Psoas muscle (tissue), 8 donors: ENCODE measurements at places on chromosomes 4 and X. TPM values are rescaled to one million over a fixed set of nuclear protein-coding genes. Genes with fewer than 3 reads are reported as not detected.

GRCh38 chr4:140158365-140159030 is 4.5 kb upstream of the MAML3 start:
- H3K27me3 ChIP-seq = no peaks in the 10 kb centered on the region
- no peak for DNase-seq
- H3K4me3 ChIP-seq = no peak overlapping the region
- no peaks in the 10 kb centered on the region for H3K4me1 ChIP-seq

DNA sequence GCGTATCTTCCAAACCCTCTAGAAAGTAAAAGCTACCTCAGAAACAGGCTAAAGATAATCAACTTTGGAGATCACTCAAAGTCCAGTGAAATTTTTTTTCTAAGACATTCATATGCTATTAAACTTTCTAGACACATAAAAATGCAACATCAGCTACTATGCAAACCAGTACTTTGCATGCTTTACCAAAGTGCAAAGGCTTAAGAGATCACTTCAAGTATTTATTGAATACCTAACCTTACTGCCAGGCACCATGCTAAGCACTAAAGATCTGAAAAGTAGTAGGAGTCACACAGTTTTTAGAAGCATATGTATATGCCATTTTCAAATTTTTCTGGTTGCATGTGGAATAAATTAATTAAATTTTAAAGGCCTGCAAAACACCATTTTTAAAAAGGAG is 115.8 kb downstream of the THOC2 start:
- no peaks in the 10 kb centered on the region for H3K27me3 ChIP-seq
- H3K4me1 ChIP-seq = no peaks in the 10 kb centered on the region
- no peaks in the 10 kb centered on the region for H3K36me3 ChIP-seq
- H3K27ac ChIP-seq = no peak overlapping the region
- H3K4me3 ChIP-seq = no peak overlapping the region

DNA sequence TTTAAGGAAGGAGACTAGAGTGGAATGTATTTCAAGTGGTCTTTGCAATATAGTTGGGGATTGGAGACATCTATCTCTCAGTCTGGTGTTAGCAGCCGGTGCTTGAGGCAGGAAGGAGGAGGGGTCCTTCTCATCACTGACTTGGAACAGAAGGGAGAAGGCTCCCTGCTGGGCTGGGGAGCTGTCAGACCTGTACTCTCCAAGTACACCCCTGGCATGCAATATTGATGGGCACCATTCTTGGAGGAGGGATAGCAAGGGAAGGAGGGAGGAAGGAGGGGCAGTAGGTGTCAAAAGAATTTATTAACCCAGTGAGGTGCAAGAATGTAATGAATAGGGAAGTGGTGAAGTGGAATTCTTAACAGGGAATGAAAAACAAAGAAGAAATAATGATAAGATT is 338.8 kb downstream of the UNC5C start:
- H3K4me3 ChIP-seq = no peak overlapping the region
- no peak overlapping the region for H3K27ac ChIP-seq
- H3K36me3 ChIP-seq = no peaks in the 10 kb centered on the region
- H3K4me1 ChIP-seq = no peaks in the 10 kb centered on the region
- H3K27me3 ChIP-seq = peaks cover 1% of the 10 kb centered on the region
- no peak for DNase-seq

DNA sequence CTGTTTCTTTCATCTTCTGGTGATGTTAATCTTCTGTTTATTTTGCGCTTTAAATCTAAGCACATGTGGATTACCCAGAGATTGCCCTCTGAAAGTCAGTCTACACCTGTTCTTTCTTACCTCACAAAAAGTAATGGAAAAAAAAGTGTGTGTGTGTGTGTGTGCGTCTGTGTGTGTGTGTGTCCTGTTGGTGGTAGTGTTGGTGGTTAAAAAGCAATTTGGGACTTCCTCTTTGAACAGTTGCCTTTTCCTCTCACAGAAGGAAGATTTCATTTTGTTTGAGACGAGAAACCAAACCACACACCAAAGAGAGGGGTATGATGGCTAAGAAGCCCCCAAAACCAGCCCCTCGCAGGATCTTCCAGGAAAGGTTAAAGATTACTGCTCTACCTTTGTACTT is at the start of gene STAP1:
Gene STAP1 (plus strand): TSS at position 235 of the 400 bp plus-strand sequence. CDS start 83 bp downstream, at position 318.
- no peaks in the 10 kb centered on the region for H3K4me1 ChIP-seq
- H3K4me3 ChIP-seq = no peak within 1 kb of the TSS
- H3K27me3 ChIP-seq = no peaks in the 10 kb centered on the region

- no peak overlapping the region for H3K27ac ChIP-seq
- H3K4me3 ChIP-seq = no peak overlapping the region
- H3K27me3 ChIP-seq = no peaks in the 10 kb centered on the region
- DNase-seq = no peak
- H3K36me3 ChIP-seq = no peaks in the 10 kb centered on the region
These were observed 26.9 kb downstream of the ASB9 start for GRCh38 chrX:15242899-15243555.

DNA sequence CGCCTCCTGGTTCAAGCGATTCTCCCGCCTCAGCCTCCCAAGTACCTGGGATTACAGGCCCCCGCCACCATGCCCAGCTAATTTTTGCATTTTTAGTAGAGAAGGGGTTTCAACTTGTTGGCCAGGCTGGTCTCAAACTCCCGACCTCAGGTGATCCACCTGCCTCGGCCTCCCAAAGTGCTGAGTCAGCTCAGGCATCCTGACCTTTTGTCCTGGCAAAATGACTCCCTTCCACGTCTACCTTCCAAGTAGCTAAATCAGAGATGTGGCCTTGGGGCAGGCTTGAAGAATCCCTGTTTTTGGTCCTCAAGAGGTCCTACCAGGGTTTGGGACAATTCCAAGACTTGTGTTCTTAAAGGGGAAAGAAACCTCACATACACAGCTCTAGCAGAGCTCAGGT is 12.8 kb downstream of the AFAP1 start:
- no peak overlapping the region for H3K27ac ChIP-seq

- no peaks in the 10 kb centered on the region for H3K4me1 ChIP-seq
- no peak overlapping the region for H3K27ac ChIP-seq
- no peak overlapping the region for H3K4me3 ChIP-seq
- H3K27me3 ChIP-seq = no peaks in the 10 kb centered on the region
These were observed 19.7 kb upstream of the RTL9 start for GRCh38 chrX:110338935-110339334.

GRCh38 chr4:10458177-10458576 is 951 bp upstream of the ZNF518B start:
- peaks cover 14% of the 10 kb centered on the region for H3K36me3 ChIP-seq
- peaks cover 4% of the 10 kb centered on the region for H3K4me1 ChIP-seq
- peak overlapping the region; percentile 74 for H3K4me3 ChIP-seq

GRCh38 chrX:123138473-123138872 is 45.6 kb upstream of the GRIA3 start:
- H3K4me1 ChIP-seq = no peaks in the 10 kb centered on the region
- H3K27ac ChIP-seq = no peak overlapping the region
- H3K27me3 ChIP-seq = no peaks in the 10 kb centered on the region

DNA sequence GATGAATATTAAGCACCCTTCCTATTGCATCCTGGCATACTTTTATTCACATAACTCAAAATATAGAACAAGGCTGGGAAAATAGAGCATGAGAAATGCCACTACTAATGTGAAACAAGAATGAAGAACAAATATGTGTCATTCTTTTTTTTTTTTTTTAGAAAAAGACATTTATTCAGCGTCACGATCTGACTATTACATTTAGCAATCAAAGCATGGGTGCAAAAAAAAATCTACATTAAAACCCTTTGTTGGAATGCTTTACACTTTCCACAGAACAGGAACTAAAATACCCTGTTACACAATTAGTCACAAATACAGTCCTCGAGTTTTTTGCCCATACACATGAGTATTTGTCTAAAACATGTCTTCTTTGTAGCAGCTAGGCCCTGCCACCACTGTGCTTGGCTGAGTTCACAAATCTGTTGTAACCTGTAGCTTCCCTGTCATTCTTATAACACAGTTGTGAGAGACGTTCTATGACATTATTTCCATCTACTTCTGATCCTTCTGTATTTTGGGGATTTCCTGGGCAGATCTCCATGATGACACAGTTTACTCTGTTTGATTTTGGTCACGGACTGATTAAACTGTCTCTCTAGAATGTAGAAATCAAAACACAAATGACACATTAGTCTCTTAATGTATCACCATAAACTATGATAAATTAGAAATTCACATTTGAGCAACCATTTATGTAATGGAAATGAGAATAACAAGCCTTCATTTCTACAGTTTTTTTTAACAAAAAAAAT is 9.4 kb upstream of the TET2 start:
- no peak overlapping the region for H3K4me3 ChIP-seq
- no peaks in the 10 kb centered on the region for H3K27me3 ChIP-seq
- DNase-seq = no peak
- no peaks in the 10 kb centered on the region for H3K4me1 ChIP-seq

DNA sequence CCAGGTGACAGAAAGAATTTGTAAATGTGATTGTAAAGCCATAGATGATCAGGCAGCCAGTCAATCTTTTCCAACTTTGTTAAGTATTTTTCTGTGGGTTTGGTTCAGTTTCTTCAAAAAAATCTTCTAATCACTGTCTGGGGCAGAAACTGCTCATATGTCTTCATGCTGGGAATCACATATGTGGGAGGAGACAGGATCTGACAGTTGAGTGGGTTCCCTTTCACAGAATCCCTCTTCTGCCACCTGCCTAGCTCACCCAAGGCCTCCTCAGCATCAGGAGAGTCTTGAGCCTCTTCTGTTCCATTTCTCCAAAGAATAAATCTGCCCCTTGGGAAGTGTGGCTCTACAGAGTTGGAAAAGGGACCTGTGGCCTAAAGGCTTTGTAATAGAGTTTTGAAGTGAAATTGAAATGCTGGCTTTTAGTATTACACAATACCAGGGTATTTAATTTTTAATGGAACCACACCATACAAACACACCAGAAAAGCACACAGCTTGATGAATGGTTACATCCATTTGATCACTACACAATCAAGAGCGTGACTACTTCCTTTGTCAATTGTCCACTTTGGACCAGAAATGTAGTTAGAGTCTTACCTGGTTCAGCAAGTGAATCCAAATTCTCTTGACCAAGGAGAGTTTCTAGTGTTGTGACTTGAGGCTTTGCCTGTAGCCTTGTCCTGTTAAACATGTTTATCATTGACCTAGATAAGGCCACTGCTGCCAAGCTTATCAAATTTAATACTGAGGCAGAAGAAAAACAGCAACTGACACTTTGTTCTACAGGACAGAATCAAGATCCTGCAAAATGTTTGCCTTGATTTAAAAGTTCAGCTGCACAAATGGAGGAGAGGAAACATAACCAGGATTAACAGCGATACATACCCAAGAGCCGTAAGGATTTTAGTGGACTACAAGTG is 20.4 kb downstream of the MSMO1 start:
- H3K27ac ChIP-seq = no peak overlapping the region
- no peak for DNase-seq
- H3K36me3 ChIP-seq = no peaks in the 10 kb centered on the region
- H3K4me3 ChIP-seq = no peak overlapping the region

GRCh38 chr4:128913228-128913627 is 103.7 kb downstream of the JADE1 start:
- H3K4me3 ChIP-seq = no peak overlapping the region
- H3K27me3 ChIP-seq = no peaks in the 10 kb centered on the region
- no peak for DNase-seq
- no peak overlapping the region for H3K27ac ChIP-seq
- no peaks in the 10 kb centered on the region for H3K4me1 ChIP-seq

GRCh38 chr4:106854569-106855351 is 181.4 kb downstream of the DKK2 start:
- no peak overlapping the region for H3K4me3 ChIP-seq
- H3K36me3 ChIP-seq = no peaks in the 10 kb centered on the region
- no peaks in the 10 kb centered on the region for H3K4me1 ChIP-seq

GRCh38 chr4:81789158-81789557 is 317.5 kb upstream of the RASGEF1B start:
- no peaks in the 10 kb centered on the region for H3K4me1 ChIP-seq
- H3K27ac ChIP-seq = no peak overlapping the region
- H3K4me3 ChIP-seq = no peak overlapping the region
- H3K27me3 ChIP-seq = no peaks in the 10 kb centered on the region
- DNase-seq = no peak

DNA sequence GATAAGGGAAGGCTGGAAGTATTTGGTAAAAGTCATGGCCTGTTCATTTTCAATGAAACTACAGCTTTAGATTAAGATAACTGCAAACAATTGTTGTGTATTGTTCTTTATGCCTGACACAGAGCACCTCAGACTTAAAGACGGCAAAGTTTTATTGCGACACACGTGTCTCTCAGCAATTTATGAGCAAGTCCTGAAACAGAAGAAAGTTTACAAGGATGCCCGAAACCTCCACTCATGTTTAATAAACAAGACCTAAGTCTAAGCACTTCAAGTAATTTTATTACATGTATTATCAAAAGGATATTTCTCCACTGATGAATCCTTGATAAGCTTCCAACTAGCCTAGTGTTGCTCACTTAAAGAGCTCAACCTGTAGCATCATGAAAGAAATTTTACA is 51.0 kb downstream of the DHX15 start:
- H3K4me3 ChIP-seq = no peak overlapping the region
- H3K36me3 ChIP-seq = peaks cover 93% of the 10 kb centered on the region
- no peaks in the 10 kb centered on the region for H3K27me3 ChIP-seq
- H3K27ac ChIP-seq = no peak overlapping the region

DNA sequence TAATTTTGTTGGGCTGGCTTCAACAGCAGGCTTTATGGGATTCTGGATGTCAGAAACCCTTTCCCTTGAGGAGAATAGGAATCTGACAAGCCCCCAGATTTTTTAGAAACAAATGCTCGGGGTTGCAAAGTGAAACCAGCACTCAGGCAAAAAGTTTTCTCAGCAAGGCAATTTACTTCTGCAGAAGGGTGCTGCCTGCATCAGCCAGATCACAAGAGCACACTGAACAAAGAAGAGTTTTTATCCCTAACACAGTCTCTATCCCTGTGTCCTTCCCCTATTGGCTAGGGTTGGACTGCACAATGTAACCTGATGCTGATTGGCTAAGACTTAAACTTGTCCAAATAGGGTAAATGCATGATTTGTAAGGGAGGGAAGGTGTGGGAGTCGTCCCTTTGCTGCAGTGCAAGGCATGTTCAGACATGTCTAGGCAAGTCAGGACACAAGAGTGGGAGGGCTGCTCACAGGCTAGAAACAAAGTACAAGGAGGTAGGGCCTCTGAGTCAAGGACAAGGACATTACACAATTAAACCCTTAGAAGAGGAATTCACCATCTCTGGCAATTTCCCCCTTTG is 175.8 kb downstream of the CCNG2 start:
- no peak overlapping the region for H3K4me3 ChIP-seq
- DNase-seq = no peak
- no peaks in the 10 kb centered on the region for H3K36me3 ChIP-seq
- no peak overlapping the region for H3K27ac ChIP-seq
- H3K4me1 ChIP-seq = no peaks in the 10 kb centered on the region

- no peak overlapping the region for H3K4me3 ChIP-seq
- peaks cover 38% of the 10 kb centered on the region for H3K4me1 ChIP-seq
- no peaks in the 10 kb centered on the region for H3K27me3 ChIP-seq
- no peak for DNase-seq
- no peak overlapping the region for H3K27ac ChIP-seq
These were observed 32.3 kb downstream of the AFF1 start for GRCh38 chr4:86967073-86967472.

GRCh38 chr4:88938138-88938537 is 118.8 kb downstream of the FAM13A start:
- DNase-seq = no peak
- no peak overlapping the region for H3K27ac ChIP-seq
- no peaks in the 10 kb centered on the region for H3K4me1 ChIP-seq

Gene NXF2
- not detected for total RNA-seq

Gene ZIC3
- not detected for total RNA-seq

Gene DLG3
- total RNA-seq = 1.6 TPM

Gene ERAS
- total RNA-seq = not detected

Gene ACSL4
- total RNA-seq = 36.0 TPM

Gene HOPX
- 7.2 TPM for total RNA-seq

Gene GRID2
- not detected for total RNA-seq

Gene TMPRSS11B
- not detected for total RNA-seq

Gene TLR7
- total RNA-seq = 0.12 TPM

Gene GAGE12H
- total RNA-seq = not detected
